ENCODE measurements at places on chromosomes 6 and 20.

DNA sequence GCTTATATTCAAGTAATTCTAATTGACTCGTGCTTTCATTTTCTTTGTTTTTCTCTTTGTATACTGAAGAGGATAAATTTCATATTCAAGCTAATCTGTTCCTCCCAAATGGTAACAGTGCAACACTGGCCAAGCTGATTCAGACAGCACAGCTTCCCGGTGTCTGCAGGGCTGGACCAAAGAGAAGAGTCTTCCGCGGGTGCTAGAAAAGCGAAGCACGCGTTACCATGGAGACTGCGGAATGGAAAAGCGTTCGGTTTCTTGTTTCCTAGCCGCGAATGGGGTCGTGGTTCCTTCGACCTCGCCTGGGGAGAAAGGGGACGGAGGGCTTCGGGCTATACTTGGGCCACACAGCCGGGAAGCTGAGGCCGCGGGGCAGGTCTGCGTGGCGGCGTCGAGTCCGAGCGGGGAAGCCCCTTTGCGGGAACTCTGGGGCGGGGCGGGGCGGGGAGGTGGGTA is 6.2 kb upstream of the ZNF311 start:
- DNase-seq, result no peak

DNA sequence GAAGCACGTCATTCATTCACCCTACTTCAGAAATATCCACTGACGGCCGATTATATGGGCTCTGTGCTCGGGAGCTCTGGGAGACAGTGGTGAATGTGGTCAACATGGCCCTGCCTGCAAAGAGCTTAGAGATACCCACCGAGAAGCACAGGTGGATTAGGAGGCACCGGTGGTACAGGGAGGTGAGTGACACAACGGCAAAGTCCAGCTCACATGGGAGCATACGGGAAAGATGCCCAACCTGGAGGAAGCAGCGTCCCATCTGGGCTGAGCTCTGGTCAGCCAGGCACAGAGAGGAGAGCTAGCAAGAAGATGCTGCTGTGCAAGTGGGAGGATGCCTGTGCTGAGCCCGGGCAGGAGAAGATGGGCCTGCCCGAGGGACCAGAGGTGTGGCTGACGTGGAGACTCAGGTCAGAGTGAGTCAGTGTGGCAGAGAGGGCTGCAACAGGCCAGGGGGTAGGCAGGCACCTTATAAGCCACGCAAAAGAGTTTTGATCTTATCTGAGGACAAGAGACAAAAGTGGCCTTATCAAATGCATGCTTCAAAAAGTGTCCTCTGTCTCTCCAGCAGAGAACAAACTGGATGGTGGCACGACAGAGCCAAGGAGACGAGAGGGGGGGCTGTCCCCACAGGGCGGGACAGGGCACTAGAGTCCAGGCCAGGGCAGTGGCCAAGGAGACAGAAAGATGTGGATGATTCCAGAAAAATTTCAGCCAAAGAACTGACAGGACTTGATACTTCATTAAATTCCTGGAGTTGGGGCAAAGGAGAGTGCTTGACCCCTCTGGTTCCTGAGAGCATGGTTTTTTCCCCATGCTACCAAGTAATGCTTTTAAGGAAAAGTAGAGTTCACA is 214.6 kb upstream of the SNX9 start:
- no peak for DNase-seq

DNA sequence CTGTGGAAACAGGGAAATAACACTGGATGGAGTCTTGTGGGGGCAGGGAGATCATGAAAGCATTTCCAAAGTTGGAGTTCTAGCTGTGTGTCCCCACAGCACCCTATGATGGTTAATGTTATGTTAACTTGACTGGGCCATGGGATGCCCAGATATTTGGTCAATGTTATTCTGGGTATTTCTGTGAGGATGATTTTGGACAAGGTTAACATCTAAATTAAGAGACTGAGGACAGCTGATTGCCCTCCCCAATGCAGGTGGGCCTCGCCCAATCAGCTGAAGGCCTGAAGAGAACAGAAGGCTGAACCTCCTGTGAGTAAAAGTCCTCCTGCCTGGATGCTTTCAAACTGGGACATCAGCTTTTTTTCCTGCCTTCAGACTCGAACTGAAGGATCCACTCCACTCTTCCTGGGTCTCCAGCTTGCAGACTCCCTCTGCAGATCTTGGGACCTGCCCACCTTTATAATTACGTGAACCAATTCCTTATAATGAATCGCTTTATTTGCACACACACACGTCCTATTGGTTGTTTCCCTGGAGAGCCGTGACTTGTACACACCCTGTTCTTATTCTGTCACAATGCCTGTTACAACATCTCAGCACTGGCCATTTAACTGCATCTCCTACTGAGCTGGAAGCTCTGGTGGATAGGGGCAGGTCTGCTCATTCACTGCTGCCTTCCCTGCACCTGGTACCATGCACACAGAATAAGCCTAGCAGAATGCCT is 99.5 kb upstream of the IYD start:
- DNase-seq, result no peak

DNA sequence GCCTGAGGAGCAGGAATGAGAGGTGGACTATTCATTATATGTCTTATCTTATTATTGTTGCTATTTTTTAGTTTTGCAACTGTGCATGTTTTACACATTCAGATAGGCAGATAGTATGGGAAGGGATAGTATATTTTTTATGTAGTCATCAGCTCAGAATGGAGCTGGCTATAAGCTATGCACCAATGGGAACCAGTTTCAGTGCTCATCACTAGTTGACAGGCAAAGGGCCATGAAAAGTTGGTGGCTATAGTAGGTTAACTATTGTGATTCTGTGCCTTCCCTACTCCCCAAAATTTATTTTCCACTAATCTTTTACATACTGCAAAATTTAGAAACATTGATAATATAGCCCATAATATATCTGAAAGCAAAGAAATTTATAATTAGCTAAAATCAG is 5.3 kb upstream of the UBD start:
- DNase-seq, result no peak

GRCh38 chr6:15793826-15794225 is 131.0 kb upstream of the DTNBP1 start:
- DNase-seq, result no peak

Data from cerebellar nuclear complex (tissue), 1 donor.